A549 treated with DMSO at 1 μM for 4 hours (cell line): ENCODE measurements at places on chromosomes 12 and 14. TPM values are rescaled to one million over a fixed set of nuclear protein-coding genes. Genes with fewer than 3 reads are reported as not detected.

CPNE6 gene
- total RNA-seq = not detected in 5 replicates

ASIC1 gene
- total RNA-seq = 5.3 to 6.8 TPM (median 6.2 TPM) in 5 replicates

MEG3 gene
- 51.9 to 85.3 TPM (median 73.9 TPM) in 5 replicates for total RNA-seq

TCL1B gene
- not detected in 5 replicates for total RNA-seq

ACSM4 gene
- not detected in 5 replicates for total RNA-seq

ACOT4 gene
- 1.4 to 2.2 TPM (median 2.1 TPM) in 5 replicates for total RNA-seq

VWF gene
- 0.14 to 0.46 TPM (median 0.26 TPM) in 5 replicates for total RNA-seq

ERP27 gene
- total RNA-seq = not detected in 5 replicates

TSPAN19 gene
- total RNA-seq = not detected in 5 replicates

TPH2 gene
- total RNA-seq = not detected in 5 replicates

TMEM233 gene
- total RNA-seq = 0.02 to 0.14 TPM (median 0.11 TPM) in 5 replicates

ERG28 gene
- 13.6 to 16.7 TPM (median 15.5 TPM) in 5 replicates for total RNA-seq

CCNT1 gene
- 14.6 to 18.0 TPM (median 15.2 TPM) in 5 replicates for total RNA-seq

MUCL1 gene
- not detected in 5 replicates for total RNA-seq

EFS gene
- total RNA-seq = not detected in 5 replicates

ARF6 gene
- total RNA-seq = 62.8 to 74.4 TPM (median 67.1 TPM) in 5 replicates

PRB2 gene
- not detected in 5 replicates for total RNA-seq

POTEG gene
- total RNA-seq = not detected in 5 replicates

IFT81 gene
- total RNA-seq = 16.0 to 24.4 TPM (median 21.5 TPM) in 5 replicates

ITGB7 gene
- 0.26 to 0.47 TPM (median 0.31 TPM) in 5 replicates for total RNA-seq

KRT2 gene
- 0.04 TPM in 1 of 5 replicates, not detected in the others for total RNA-seq

BEST3 gene
- 0.67 to 1.5 TPM (median 1.2 TPM) in 5 replicates for total RNA-seq

SLC24A4 gene
- 0.13 to 0.41 TPM (median 0.23 TPM) in 5 replicates for total RNA-seq

STAB2 gene
- 0.01 TPM in 2 of 5 replicates, not detected in the others for total RNA-seq

TMEM229B gene
- total RNA-seq = 0.14 to 0.24 TPM (median 0.20 TPM) in 5 replicates

CLECL1 gene
- total RNA-seq = not detected in 5 replicates
